Daoy (cell line): ENCODE measurements at places on chromosomes 1 and 21. TPM values are rescaled to one million over a fixed set of nuclear protein-coding genes. Genes with fewer than 3 reads are reported as not detected.

DNA sequence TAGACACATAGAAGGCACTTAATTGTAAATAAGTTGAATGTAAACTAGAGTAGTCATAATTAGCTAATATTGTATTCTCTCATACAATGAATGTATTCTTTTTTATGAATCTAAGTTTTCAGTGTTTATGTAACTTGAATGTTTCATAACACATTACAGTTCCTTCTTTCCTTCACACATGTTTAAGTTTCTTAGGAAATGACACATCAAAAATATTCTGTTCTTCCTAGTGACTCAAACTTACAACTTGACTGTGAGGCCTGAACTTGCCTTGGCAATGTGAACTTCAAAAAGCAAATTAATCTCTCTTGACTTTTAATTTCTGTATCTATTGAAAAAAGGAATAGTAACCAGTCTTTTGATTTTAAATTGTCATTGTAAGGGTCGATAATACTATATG lies 700.1 kb downstream of the KCNT2 start:
- DNase-seq = no peak

- peak; percentile 98 for DNase-seq
Measured at GRCh38 chr1:232950197-232951176, at the start of gene NTPCR. NTPCR (plus strand) TSS chr1:232950611; CDS start chr1:232950711, 100 bp downstream.

- DNase-seq = no peak
Measured at GRCh38 chr21:25118648-25119047, 488.6 kb downstream of the MRPL39 start.

DNA sequence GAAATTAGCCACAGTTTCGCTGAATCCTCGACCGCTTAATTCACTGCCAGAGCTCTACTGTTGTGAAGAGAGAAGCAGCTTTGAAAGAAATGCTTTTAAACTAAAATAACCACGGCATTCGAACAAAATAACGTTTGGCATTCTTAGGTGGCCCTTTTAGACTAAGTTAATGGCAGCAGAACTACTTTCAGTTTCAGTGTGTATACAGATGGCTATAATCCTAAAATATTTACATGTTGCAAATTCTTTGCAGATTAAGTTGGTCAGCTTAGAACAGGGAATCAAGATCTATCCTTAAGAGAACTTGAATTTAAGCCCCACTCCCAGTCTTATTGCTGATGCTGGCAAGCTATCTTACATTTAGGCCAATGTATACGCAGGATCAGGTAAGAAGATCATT lies 62.7 kb downstream of the ADSS2 start:
- no peak for DNase-seq

DNA sequence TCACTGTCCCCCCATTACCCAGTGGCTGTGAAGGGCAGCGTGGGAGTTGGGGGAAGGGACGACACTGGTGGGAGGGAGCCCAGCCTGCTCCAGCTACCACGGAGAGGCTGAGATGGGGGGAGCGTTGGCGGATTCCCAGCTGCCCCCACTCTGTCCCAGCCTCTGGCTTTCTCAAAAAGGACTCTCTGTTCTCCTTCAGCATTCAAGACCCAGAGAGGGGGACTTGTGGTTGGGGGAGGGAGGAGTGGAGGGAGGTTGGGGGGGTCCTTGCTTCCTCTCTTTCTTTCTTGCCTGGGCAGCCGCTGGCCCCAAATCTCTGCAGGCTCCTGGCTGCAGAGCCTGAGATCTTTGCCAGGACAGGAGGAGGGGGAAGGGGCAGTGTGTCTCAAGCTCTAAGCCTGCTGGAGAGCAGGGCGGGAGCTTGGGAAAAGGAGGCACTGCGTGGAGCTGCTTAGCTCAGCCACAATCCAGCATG lies 2.2 kb downstream of the ATP1A2 start:
- no peak for DNase-seq

- DNase-seq = no peak
Measured at GRCh38 chr1:221782970-221783369, 41.1 kb upstream of the DUSP10 start.

DNA sequence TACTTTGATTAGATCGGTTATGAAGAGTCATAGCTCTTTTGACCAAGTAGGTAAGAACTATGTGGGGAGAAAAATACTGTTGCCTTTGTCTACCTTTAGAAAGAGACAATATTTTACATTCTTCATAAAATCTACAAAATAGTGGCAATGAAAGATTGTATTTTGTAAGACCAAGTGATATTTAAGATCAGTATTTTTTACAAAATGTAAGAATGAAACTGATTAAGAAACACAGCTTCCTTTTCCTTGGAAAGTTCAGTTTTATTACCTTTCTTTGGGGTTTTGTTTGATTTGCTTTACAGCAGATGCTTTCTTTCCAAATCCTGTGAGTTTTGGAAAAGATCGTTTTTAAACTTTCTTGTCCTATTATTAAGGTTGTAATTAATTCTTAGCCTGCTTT lies 69.8 kb downstream of the SLC35A3 start:
- no peak for DNase-seq

DNA sequence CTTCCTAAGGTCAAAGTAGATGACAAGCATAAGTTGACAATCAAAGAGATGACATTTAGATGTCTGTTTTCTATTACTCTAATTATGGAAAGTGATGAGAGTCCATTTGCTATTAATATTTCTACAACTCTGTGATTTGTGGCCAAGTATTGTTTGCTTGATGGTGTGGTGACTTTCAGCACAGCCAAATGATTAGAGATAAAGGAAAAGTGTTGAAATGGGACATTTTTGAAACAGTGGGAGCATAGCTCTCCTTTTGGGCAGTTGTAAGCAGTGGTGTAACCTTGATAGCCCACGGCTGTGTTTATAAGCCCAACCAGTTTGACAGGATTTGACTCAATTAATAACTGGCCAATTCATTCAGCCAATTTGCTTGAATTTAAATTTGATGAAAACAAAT lies 31.6 kb downstream of the ZC3H11B start:
- no peak for DNase-seq

DNA sequence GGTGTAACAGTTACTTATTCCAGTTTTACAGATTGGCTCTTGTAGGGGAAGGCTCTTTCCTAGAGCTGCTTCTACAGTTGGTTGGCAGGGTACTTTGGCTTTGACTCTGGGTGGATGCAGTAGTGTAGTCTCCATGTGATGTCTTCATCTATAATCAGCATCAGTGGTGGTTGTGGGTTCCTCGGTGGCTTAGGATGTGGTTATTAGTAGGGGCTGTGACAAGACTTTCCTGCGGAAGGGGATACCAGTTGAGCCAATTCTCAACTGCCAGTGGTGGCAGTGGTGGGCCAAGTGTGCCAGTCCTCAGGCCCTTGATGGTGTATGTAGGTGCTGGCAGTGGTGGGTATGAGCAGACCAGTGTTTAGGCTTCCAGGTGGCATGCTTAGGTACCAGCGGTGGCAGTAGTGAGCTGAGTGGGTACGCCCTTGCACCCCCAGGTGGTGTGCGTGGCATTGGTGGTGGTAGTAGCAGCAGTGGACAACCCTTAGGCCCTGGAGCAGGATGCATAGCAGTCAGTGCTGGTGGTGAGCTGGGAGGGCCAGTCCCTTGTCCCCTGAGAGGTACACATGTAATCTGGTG lies 27.2 kb upstream of the KLF18 start:
- DNase-seq = no peak

GRCh38 chr1:224192082-224192788 lies 9.2 kb downstream of the DEGS1 start:
- DNase-seq = no peak

AQP10 gene
- not detected in 2 replicates for total RNA-seq

KRTAP27-1 gene
- not detected in 2 replicates for total RNA-seq
